ENCODE measurements at places on chromosomes 11 and 22.

GRCh38 chr11:1195682-1196515, 27.0 kb upstream of the MUC5B start:
- DNase-seq, result no peak

DNA sequence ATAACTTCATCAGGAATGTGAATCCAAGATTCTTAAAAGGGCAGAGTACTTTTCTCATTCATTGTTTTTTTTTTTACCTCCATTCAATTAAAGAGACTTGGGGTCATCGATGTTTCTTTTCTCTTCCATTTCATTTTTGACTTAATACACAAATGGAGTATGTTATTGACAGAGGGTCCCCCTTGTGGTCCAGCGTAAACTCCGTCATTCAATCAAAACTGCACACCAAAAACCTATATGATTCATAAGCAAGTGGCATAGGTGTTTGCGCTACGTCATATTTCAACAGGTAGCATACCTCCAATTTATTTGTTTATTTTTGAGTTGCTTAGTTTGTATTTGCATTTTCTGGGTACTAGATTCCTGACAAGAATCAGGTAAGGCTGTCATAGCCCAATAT, 12.7 kb upstream of the FOLH1 start:
- DNase-seq, result no peak

- DNase-seq, result peak; percentile 99
These were observed 3.5 kb downstream of the PLXNB2 start for GRCh38 chr22:50303848-50304527.

- no peak for DNase-seq
These were observed 26.2 kb downstream of the TBC1D22A start for GRCh38 chr22:46788441-46789172.

- peak; percentile 84 for DNase-seq
These were observed 32.4 kb upstream of the PDGFB start for GRCh38 chr22:39277142-39277607.

DNA sequence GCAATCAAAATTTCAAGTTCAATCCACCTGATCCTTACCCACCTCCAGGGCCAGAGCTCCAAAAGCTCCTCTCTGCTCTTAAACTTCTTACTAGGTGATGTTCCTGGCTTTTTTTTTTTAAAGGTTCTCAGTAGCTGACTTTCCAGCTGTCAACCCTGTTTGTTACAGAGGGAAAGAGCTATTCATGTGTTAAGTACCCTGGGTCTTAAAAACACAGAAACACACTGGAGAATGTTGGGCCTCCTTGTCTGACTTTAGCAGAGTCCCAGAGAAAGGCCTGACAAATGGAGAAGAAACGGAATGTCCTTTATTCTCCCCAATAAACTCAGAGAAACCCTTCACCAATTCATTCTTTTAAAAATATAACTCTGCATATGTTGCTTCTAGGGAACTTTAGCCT, 3.2 kb downstream of the LRRC4C start:
- DNase-seq, result no peak

- DNase-seq, result peak; percentile 91
These were observed 130.4 kb upstream of the TEAD1 start for GRCh38 chr11:12543596-12544415.

DNA sequence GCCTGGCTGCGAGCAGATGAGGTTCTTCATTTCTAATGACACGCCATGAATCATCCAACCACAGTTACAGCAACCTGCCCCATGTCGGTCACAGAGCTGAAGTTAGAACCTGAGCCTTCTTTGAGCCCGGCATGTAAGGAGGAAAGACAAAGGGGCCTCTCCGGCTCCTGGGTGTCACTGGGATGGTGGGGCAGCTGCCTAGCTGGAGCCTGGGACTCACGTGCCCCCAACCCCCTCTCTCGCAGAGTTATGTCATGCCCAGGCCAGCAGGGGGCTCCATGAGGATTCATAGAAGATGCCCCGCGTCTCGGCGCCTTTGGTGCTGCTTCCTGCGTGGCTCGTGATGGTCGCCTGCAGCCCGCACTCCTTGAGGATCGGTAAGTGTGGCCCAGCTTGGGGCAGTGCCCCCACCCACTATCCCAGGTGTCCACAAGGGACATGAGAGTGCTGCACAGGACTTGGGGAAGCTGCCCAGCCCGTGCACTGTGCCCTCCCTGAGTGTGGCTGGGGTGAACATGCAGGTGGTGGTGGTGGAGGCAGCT, 148.5 kb downstream of the GRIK4 start:
- no peak for DNase-seq

- no peak for DNase-seq
These were observed 1813.1 kb upstream of the RAG2 start for GRCh38 chr11:38411149-38411548.

DNA sequence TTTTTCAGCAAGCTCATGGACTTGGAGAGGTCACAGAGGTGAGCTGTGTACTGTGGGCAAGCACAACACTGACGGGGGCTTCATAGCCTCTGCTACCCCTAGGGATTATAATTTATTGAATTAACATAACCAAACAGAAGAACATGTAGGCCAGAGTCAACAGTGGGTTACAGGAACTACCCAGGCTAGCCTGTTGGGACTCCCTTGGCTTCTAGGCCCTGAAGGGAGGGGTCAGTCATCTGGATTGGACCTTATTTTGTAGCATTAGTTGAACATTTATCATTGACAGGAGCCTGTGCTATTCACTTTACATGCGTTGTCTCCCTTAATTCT, 56.9 kb downstream of the KREMEN1 start:
- no peak for DNase-seq

DNA sequence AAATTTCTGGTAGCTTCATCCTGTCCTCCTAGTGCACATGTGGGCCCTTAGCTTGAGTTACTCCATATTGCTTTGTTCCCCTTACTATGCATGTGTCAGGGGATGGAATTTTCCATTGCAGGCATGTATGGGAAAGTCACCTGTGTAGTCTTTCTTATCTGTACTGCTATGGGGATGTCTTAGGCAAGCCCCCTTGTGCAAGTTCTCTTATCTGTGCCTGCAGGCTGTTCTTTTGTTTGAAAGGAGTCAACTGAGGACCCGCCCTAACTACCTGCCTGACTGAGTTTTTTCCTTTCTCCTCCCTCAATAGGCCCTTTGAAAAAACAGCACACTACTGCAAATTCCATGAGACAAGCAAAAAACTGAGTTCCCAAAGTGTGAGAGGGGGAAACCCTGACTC, 8.7 kb downstream of the OR8K5 start:
- DNase-seq, result peak; percentile 0

GRCh38 chr22:29382580-29383302, 5.6 kb downstream of the AP1B1 start:
- DNase-seq, result no peak

- no peak for DNase-seq
These were observed 76.8 kb upstream of the BIRC3 start for GRCh38 chr11:102240502-102240901.

DNA sequence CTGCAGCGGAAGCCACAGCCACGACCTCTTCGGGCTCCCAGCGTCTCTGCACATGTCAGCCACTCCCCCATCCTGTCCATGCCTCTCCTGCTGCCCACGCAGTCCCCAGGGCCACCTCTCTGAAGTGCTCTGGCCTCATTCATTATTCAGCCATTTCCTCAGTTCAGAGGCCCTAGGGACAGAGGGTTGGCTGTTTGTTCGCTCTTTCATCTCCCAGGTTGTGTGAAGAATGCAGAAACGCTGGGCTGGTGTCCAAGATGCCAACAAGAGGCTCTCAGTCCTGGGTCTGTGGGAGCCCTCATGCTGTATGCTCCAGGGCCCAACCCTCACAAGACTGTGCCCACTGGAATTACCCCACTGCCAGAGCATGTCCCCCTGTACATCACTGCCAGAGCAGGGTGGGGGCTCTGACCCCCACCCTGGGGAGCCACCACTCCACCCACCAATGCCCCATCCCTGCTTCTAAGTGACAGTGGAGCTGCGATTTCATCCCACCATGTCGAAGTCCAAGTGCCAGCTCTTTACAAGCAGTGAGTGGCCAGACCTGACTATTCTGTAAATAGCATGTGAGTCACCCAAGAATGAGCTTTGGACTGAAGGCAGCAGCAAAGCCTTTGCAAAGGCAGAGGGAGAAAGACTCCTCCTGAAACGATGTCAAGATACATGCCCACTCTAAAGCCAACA, 209.6 kb downstream of the BUD13 start:
- DNase-seq, result no peak

DNA sequence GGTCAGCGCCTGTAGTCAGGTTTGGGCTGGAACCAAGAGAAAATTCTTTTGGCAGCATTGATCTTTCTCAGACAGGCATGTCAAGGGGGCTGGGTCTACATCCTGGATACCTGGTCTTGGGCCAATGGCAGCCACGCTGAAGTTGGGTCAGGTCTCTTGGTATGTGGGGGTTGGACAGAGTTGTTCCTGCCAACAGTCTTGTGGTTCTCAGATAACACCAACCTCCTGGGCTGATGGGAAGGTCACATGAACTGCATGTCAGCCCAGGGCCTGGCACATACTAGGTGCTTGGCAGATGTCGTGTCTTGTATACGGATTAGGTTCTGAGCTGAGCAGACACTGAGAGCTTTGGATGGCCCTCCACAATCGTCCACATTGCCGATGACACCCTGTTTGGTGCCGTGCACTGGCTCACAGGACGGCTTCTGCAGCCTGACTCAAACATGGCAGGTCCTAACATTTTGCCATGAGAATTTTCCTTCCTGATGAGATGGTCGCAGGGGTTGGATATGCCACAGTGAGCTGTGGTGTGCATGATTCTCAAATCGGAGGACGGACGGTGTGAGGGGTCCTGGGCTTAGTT, 42.0 kb downstream of the FBLN1 start:
- DNase-seq, result no peak

DNA sequence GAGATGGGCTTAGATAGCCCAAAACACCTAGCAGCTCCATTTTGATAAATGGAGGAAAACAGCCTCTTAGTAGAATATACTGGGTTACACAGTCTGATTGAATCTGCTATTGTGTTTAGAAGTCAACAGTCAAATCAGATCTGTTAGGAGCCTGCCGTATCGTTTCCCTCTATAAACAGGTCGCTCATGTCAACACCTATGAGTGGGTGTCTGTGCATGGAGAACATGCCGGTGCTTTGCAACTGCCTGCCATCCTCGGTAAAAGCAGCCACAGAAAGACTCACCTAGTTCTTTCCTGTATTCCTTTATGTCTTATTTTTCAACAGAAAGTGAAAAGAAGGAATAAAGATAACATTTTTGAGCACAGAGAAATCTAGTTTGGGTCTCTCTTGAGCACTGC, 99.4 kb downstream of the ETS1 start:
- DNase-seq, result no peak

DNA sequence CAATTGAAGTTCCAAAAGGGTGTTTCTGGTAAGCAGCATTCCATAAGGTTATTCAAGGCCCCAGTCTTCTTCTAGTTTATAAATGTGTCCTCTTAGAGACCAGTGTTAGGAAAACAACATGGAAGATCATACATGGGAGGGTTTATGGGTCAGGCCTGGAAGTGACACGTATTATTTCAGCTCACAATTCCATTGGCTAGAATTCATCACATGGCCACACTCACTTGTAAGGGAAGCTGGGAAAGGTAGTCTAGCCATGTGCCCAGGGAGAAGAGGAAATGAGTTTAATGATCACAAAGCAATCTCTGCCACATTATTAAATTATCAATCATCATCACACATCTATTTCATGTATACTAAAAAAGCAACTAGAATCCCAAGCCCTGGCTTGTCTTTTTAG, 181.7 kb upstream of the TBCEL start:
- no peak for DNase-seq

DNA sequence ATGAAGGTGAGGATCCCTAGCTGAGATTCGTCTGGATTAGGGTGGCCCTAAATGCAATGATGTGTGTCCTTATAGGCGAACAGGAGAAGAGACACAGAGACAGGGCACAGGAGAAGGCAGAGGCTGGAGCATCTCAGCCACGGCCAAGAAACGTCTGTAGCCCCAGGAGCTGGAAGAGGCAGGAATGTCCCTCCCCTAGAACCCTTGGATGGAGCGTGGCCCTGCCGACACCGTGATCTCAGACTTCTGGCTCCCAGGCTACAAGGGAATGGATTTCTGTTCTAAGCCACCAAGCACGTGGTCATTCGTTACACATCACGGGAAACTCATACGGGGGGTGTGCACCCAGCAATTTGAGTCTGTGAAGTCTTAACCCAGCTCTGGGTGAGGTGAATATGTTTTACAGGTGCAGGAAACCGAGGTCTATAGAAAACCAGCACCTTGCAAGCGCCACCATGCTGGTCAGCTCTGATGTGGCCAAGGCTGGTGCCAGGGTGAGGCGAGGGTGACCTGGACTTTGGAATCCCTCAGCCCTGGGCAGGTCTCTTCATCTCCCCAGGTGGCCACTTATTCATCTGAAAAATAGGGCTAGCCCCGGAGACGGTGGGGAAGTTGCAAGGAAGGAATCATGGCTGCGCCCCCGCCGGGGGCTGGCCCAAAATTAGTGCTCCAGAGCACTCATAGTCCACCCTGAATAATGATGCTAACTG, 89.5 kb upstream of the FGF3 start:
- no peak for DNase-seq

DNA sequence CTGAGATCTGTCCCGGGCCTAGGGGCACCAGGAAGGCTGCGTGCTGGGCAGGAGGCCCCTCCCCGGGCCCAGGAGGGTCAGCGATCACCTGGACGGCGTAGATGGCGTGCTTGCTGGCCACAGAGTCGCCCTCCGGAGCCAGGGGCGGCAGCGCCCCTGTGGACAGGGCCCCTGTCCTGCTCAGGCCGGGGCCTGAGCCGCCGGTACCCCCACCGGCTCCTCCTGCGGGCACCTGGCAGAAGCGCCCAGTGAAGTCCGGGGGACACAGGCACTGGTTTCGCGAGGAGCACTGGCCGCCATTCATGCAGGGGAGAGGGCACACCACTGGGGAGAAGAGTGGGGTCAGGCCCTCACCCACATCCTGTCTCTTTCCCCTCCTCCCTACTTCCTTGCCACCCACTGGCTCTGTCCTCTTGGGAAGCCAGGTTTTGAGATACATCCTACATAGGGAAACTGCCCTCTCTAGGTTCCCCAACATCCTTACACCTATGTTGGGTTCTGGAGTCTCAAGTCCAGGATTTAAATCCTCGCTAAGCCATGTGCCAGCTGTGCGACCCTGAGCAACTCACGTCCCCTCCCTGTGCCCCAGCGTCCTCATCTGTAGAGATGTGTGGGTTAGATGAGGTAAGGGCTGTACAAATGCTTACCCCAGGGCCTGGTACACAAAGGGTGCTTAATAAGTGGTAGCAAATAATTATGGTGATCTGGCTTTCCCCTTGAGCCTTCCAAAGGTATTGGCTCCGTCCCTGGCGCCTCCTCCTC, 3.9 kb downstream of the LTBP3 start:
- no peak for DNase-seq

- DNase-seq, result no peak
These were observed 76.9 kb upstream of the API5 start for GRCh38 chr11:43234881-43235280.

Measured in trophoblast cell (in vitro differentiated cells and primary cell).